Right forelimb (tissue), 1 donor: ENCODE measurements at places on chromosomes 11 and 22.
A peak's percentile ranks its signal among the peaks of the same experiment; 100 is the strongest.

GRCh38 chr11:3052567-3052966, 4.7 kb downstream of the CARS1 start:
- no peak for DNase-seq

GRCh38 chr11:129434641-129435498, 59.2 kb downstream of the BARX2 start:
- no peak for DNase-seq

- DNase-seq = no peak
These were observed 15.5 kb upstream of the RAC2 start for GRCh38 chr22:37259540-37260029.

DNA sequence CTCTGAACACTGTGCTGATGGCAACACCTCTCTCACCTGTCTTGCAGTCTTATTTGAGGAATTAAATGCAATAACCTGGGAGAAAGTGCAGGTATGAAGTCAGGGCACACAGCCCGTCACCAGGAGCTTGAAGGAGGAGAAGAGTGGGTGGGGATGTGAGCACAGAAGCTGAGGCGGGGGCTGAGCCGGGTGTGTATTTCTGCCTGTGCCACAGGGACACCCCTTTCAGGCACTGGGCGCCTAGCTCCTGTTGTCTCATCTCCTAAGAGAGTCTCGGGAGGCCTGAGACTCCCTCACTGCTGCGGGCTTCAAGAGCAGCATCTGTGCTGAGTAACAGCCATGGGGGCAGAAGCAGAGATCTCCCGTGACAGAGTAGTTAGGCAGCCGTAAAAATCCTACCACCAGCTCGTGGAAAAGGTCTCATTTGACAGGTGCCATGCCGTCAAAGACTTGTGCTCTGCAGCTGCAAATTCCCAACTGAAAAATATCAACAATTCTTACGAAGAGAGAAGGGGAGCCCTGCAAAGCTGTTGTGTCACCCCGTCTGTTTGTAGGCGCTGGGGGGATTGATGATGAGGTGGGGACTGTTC, 26.8 kb downstream of the PARVB start:
- no peak for DNase-seq

DNA sequence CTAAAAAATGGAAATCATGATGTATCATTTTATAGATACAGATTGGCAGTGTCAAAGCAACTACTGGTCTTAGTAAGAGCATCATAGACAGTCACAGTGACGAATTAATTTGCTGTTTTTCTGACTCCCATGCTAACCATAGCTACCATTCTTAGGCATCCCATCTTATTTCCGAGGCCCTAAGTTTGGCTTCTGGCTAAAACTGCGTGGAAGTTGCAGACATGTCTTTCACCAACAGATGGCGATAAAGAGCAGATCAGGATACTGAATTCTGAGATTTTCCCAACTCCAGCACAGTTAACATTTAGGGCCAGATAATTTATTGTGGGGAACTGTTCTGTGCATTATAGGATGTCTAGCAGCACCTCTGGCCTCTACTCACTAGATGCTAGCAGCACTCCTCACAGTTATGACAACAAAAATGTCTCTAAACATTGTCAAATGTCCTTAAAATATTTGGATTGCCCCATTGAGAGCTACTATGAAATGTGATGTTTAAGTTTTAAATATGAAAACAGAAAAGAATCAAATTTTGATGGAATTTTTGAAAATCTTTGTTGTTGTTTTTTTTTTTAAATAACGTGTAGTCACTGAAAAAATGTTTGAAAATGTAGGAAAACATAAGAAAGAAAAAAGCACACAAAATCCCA, 16.3 kb downstream of the OR2AG2 start:
- no peak for DNase-seq

- no peak for DNase-seq
These were observed 363.0 kb downstream of the LUZP2 start for GRCh38 chr11:24859801-24860300.

GRCh38 chr11:61621917-61622585, 41.2 kb upstream of the SYT7 start:
- no peak for DNase-seq

DNA sequence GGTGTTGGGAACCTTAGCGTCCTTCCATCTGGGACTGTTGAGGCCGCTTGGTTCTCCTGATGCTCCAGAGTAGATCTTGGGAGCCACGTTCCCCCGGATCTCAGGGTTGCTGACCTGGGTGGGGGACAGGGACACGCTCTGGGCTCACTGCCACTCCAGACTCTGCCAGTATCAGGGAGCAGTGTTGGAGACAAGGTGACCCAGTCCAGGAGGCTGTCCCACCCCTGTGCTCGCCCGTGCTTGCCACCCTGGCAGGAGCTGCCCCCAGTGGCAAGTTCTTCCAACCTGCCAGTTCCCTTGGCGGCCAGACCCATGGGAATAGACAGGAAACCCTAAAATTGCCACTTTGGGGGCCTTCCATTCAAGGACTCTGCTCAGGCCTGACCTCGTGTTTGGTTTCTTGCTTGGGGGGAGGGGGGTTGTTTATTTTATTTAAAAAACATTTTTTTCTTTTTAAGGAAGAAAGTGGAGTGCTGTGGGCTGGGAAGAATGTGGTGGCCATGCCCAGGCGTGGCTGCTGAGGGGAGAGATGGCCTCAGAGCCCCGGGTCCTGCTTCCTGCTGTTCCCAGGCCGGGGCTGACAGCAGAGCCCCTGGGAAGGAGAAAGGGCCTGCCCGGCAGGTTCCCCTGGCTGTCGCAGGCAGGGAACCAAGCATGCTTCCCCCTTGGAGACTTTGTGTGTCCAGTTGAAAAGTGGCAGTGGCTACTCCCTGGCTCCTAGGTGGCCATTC, 7.2 kb downstream of the GRK2 start:
- DNase-seq = no peak

DNA sequence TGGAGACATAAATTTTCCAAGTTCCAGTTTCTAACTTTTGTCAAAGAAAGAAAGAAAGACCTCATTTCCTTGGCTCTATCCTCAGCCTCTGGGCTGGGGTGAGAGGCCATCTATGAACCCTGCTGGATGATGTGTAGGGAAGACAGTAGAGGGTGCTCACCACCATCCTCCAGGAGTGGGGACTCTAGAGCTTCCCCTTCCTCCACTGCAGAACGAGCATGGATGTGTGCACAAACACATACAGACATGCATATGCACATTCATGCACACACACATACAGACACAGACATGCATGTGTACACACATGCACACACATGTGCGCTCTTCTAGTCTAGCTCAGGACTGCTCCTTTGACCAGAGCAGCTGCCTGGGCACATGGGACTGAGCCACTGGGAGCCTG, 565.8 kb downstream of the BUD13 start:
- no peak for DNase-seq

- DNase-seq = no peak
These were observed 29.7 kb upstream of the NELL1 start for GRCh38 chr11:20639688-20640087.

GRCh38 chr11:79173615-79174014, 267.2 kb downstream of the TENM4 start:
- DNase-seq = no peak

DNA sequence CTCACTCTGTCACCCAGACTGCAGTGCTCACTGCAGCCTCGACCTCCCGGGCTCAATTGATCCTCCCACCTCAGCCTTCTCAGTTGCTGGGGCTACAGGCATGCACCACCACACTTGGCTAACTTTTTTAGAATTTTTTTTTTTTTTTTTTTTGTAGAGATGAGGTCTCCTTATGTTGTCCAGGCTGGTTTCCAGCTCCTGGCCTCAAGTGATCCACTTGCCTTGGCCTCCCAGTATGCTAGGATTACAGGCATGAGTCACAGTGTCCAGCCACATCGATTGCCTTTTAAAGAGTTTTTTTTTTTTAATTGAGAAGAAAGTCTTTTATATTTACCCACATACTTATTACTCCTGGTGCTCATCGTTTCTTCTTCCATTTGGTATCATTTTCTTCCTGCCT, 30.0 kb downstream of the PARVG start:
- DNase-seq = no peak

DNA sequence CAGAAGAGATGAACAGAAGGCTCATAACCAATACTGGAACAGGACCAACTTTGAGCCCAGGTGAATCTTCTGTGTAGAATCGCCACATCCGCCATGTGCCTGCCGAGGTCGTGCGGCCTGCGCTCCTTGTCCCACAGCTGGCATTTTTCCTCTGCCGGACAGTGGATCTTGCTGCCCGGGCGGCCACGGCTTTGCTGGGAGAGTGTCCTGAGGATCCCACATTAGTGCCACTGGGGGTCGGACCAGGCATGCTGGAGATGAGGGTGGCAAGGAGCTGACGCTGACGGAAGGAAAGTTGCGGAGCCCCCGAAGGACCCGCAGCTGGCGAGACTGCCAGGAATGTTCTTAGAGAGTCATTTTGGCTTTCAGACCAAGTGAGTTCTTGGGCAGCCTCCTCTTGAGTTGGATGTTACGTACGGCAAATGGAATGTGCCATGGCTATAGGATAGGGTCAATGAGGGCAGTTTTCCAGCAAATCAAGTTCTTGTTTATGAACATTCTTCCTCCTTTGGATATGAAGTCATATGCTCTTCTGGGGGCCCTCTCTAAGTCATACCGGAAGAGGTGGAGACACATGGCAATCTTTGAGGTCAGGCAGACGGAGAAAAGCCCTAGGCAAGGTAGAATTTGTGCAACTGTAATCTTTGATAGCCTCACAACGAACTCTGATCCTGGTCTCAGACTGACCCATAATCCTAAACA, 57.4 kb upstream of the NUP160 start:
- DNase-seq = no peak

DNA sequence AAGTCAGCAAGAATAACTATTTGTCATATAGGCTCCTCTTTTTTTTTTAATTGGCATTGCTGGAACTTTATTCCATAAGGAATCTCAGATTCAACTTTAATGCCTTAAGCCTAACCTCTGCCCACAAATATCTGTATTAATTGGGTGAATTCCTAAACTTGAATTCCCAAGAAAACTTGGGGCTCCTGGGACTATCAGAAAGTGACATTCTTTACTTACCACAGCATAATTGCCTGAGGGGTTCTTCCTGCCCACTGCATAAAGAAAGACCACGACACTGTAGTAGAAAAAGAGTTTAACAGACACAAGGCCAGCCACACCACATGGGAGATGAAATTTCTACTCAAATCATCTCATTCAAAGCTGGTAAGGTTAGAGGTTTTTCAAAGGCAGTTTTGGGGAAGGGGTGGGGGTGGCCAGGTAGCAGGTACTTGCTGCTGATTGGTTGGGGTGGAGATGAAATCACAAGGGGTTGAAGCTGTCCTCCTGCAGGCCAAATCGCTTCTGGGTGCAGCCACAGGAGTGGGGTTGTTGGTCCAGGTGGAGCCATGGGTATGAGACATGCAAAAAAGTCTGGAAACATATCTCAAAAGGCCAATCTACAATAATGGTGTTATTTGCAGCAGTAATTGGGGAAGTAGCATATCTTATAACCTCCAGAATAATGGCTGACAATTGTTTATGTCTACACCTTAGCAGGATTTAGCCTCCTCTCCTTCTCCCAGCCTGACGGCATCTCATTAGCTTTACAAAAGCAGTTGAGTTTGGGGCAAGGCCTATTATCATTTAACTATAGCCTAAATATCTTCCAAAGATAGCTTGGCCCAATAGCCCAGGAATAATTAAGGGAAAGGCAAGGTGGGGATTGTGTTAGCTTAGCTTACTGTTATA, 4.8 kb upstream of the NLRP10 start:
- DNase-seq = no peak

GRCh38 chr11:32050264-32050663, 40.6 kb upstream of the RCN1 start:
- no peak for DNase-seq

GRCh38 chr11:99244613-99245012, 223.9 kb downstream of the CNTN5 start:
- DNase-seq = no peak

DNA sequence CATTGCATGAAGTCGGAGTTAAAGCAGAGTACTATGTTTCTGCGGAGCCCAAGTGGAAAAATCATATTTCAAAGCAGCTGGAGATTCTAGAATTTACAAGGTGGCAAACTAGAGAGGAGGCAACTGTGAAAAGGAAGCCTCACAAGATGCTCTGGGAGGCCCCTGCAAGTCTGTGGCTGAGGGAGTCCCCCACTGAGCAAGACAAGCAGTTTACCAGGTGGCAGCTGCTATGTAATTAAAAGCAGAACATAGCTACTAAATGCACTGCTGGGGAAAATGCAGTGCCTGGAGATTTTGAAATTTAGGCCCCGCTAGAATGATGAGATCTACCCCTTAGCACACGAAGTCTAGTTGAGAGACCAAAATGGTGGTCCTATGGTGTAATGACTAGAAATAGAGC, 728.0 kb downstream of the OPCML start:
- DNase-seq = no peak

GRCh38 chr11:66531841-66532240, 14.0 kb downstream of the ZDHHC24 start:
- DNase-seq = no peak

- DNase-seq = no peak
These were observed 16.2 kb upstream of the ACCSL start for GRCh38 chr11:44031549-44031948.

DNA sequence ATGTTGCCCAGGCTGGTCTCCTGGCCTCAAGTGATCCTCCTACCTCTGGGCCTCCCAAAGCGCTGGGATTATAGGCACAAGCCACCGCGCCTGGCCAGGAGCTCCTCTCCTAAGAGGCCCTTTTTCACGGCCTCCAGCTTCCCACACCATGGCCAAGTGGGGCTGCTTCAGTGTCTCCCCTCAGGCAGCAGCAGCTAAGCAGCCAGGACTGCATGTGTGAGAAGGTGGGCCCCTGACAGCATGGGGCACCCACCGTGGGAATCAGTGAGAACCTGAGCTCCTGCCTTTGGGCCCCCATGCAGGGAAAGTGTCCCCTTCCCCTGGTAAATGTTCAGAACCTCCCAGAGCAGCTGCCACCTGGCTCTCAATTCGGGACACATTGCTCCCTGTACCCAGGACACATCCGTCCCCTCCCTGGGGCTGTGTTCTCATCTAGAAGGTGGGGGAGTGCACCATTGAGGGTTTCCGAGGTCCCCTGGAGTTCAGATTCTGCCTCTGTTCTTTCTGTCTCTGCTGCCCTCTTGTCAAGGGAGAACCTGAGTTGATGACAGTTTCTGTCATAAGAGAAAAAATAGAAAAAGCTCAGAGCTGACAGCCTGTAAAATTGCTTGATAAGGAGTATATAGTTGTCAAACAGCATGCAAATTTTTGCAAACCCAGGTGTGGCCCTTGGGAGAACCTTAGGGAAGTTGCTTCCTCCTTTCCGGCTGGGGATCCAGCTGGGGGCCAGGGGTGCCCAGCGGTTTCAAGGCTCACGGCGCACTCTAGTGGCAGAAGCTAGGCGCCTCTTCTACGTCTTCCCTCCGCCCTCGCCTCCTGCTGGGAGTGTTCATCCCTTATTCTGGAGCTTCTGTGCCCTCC, 29.7 kb downstream of the FAM83F start:
- peak; percentile 70 for DNase-seq

DNA sequence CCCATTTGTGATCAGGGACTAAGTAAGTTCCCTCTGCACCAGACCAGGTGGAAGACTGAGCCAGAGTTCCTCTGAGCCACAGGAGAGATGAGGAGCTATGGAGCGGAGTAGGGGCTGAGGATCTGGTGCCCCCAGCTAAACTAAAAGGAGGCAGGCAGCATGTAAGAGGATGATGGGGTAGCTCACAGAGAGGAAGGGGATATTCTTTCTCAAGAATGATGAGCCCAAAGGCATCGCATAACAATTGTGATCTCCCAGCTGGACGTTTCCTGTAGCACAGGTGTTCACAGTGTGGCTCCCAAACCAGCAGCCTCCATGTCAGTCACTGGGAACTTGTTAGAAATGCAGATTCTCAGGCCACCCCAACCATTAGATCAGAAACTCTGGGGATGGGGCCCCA, 24.4 kb downstream of the ADAMTS8 start:
- DNase-seq = no peak
